ENCODE measurements at places on chromosomes 1 and 21. TPM values are rescaled to one million over a fixed set of nuclear protein-coding genes. Genes with fewer than 3 reads are reported as not detected.

ADORA1 gene
- 1.1 TPM for total RNA-seq

ALX3 gene
- total RNA-seq = not detected

DNA sequence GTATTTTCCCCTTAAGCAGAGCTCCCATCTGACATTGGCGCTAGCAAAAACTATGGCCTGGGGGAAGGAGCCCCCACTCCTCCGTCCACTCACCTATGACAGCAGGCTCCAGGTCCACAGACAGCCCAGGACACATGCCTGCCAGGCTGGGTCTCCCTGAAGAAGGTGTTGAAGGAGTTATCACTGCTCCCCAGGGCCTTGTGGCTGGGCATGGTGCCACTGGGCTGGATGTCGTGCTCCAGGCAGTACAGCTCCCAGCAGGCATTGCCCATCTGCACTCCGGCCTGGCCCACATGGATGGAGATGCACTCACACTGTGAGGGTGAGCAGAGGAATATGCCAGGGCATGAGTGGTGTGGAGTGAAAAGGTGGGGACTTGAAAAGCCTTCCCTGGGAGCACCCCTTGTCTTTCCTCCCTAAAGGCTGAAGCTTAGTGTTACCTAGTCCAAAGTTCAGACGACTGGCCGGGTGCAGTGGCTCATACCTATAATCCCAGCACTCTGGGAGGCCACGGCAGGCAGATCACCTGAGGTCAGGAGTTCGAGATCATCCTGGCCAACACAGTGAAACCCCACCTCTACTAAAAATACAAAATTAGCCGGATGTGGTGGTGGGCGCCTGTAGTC is 30.0 kb downstream of the RABIF start:
- H3K27ac ChIP-seq = no peak overlapping the region
- H3K27me3 ChIP-seq = peaks cover 19% of the 10 kb centered on the region
- H3K36me3 ChIP-seq = no peaks in the 10 kb centered on the region
- no peak overlapping the region for H3K4me3 ChIP-seq
- H3K4me1 ChIP-seq = no peaks in the 10 kb centered on the region
- DNase-seq = no peak

DNA sequence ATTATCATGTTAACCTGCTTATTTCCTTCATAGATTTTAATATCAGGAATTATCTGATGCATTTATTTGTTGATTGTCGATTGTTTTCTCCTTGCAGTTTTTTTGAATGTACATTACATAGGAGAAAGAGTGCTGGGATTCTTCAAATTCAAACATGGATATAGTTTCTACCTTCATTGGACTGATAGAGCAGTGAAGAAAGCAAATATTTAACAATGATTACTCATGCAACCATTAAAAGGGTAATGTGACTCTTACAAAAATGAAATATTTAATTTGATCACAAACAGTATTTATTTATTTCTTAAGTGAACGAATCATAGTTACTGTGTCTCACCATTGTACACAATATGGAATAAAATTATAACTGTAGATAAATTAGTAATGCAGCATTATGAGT is 350.9 kb downstream of the BRINP3 start:
- DNase-seq = no peak
- no peaks in the 10 kb centered on the region for H3K27me3 ChIP-seq
- H3K4me3 ChIP-seq = no peak overlapping the region
- no peaks in the 10 kb centered on the region for H3K36me3 ChIP-seq
- H3K27ac ChIP-seq = no peak overlapping the region
- H3K4me1 ChIP-seq = no peaks in the 10 kb centered on the region

DNA sequence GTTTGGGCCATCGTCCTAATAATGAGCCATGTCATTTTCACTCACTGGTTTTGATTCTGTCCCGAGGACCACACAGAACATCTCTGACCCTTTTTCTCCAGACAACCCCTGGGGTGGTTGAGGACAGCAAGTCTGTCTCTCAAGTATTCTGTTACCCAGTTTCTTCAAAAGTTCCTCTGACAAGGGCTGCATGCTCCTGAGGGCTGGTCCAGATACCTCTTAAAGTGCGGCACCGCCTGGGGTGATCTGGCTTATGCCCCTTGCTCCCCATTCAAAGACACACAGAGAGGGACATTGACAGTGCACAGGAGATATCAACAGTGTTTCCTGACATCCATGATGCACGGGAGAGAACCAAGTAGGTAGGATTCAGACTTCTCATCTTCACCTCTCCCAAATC is 132.9 kb upstream of the EDN2 start:
- no peaks in the 10 kb centered on the region for H3K36me3 ChIP-seq
- no peak overlapping the region for H3K27ac ChIP-seq
- H3K27me3 ChIP-seq = no peaks in the 10 kb centered on the region
- DNase-seq = peak; percentile 26
- no peak overlapping the region for H3K4me3 ChIP-seq
- no peaks in the 10 kb centered on the region for H3K4me1 ChIP-seq

DNA sequence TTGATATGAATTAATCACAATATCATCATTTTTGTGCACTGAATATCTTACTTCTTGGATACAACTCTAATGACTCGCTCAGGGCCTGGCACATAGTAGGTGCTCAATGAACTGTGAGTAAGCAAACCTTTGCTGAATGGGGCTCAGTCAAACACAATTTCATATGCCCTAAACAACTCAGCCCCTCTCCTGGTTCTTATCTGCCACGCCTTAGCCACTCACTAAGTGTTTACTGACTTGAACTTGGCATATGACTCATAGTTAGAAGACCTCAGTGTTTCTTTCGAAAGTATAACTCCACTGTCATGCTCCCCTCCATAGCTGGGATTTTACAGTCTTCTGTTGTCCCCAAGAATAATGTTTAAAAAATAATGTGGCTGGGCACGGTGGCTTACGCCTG is 4.8 kb upstream of the IFNLR1 start:
- DNase-seq = no peak
- no peak overlapping the region for H3K4me3 ChIP-seq
- no peaks in the 10 kb centered on the region for H3K27me3 ChIP-seq
- H3K36me3 ChIP-seq = no peaks in the 10 kb centered on the region

- no peaks in the 10 kb centered on the region for H3K27me3 ChIP-seq
- H3K4me1 ChIP-seq = no peaks in the 10 kb centered on the region
- DNase-seq = no peak
- H3K4me3 ChIP-seq = no peak overlapping the region
- H3K27ac ChIP-seq = no peak overlapping the region
Observed at GRCh38 chr1:246639732-246640131, 73.5 kb downstream of the CNST start.
